ENCODE measurements at places on chromosomes 5 and 9. TPM values are rescaled to one million over a fixed set of nuclear protein-coding genes. Genes with fewer than 3 reads are reported as not detected.

Gene C5orf63
- total RNA-seq: 2.2 TPM

GRCh38 chr9:93287189-93287552, 103.2 kb downstream of the WNK2 start:
- no peak for DNase-seq

DNA sequence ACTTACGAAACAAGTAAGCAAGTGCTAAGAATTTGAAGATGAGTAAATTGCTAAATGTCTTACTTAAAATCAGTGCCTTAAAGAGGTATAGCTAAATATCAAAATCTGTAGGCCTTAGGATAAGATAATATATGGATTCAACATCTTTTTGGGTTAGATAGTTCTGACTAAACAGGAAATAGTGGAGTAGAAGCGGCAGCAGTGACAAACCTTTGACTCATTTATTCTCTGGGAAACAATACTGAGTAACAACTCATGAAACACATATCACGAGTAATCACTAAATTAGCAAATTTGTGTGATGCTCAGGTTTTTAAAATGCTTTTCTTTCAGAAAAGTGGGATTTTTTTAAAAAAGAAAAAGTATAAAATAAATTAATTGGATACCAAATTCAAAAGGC, 762.1 kb upstream of the TYRP1 start:
- DNase-seq: no peak

Gene EPB41L4A
- not detected for total RNA-seq

DNA sequence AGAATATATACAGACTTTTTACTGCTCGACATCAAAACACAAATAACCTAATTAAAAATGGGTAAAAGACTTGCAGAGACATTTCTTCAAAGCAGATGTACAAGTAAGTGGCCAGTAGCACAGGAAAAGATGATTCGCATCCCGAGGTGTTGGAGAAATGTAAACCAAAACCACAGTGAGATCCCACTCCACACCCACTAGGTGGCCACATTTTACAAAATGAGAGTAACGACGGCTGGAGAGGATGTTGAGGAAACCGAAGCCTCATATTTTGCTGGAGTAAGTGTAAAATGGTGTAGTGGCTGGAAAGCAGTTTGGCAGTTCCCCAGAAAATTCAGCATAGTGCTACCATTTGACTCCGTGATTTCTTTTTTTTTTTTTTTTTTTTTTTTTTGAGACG, 21.3 kb upstream of the GBGT1 start:
- peak; percentile 90 for DNase-seq

Gene ZNF658
- 3.5 TPM for total RNA-seq

- no peak for DNase-seq
Measured at GRCh38 chr5:89998519-89999305, 410.8 kb downstream of the CETN3 start.

DNA sequence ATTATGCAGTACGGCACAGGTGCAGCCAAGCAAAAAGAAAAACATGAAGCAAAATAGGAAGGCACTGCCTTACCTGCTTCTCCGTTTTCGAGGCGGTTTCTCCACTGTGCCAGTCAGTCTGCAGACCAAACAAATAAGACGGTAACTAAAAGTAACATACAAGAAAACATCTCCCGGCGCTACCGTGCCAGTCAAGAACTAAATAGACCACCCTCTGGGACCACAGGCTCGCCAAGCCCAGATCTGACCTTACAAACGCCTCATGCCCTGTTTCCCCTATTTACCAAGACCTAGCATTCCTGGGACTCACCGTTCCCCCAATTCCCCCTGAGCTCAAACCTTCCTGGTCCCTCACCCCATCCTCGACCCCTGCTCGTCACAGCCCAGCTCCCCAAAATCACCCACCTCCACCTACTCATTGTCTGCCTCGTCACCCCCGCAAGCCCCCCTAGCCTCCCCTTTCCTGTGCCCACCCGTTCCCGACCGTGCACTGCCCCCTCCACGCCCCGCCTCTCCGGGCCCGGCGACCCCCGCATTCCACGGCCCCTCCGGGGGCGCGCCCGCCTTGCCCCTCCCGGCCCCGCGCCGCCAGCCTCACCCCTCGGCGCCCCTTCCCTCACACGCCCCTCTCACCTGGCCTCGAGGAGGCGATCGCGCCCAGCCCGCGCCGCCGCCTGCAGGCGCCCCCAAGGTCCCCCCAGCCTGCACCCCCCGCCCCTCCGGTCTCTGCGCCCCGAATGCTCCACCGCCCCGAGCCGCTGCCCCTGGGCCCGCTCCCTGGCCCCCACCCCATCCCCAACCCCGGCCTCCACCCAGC, 560 bp downstream of the SCAI start:
- peak; percentile 18 for DNase-seq

Gene SLC36A3
- total RNA-seq: not detected

Gene GABRA1
- not detected for total RNA-seq

Gene SLC4A9
- not detected for total RNA-seq

DNA sequence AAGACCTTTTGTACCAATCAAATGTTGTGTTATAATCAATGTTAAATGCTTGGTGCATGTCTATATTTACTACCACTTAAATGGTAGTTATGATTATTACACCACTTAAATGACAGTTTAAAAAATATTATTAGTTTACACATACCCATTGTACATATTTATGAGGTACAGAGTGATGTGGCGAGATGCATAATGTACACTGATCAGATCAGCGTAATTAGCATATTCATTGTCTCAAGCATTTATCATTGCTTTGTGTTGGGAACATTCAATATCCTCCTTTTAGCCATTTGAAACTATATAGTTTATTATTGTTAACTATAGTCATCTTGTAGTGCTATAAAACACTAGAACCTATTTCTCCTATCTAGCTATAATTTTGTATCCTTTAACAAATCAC, 434.4 kb upstream of the ACTBL2 start:
- DNase-seq: no peak

GRCh38 chr9:96022445-96023051, 147.1 kb downstream of the ERCC6L2 start:
- DNase-seq: no peak

- DNase-seq: no peak
Measured at GRCh38 chr9:18692962-18693361, 219.0 kb downstream of the ADAMTSL1 start.

Gene CCDC152
- 11.2 TPM for total RNA-seq

DNA sequence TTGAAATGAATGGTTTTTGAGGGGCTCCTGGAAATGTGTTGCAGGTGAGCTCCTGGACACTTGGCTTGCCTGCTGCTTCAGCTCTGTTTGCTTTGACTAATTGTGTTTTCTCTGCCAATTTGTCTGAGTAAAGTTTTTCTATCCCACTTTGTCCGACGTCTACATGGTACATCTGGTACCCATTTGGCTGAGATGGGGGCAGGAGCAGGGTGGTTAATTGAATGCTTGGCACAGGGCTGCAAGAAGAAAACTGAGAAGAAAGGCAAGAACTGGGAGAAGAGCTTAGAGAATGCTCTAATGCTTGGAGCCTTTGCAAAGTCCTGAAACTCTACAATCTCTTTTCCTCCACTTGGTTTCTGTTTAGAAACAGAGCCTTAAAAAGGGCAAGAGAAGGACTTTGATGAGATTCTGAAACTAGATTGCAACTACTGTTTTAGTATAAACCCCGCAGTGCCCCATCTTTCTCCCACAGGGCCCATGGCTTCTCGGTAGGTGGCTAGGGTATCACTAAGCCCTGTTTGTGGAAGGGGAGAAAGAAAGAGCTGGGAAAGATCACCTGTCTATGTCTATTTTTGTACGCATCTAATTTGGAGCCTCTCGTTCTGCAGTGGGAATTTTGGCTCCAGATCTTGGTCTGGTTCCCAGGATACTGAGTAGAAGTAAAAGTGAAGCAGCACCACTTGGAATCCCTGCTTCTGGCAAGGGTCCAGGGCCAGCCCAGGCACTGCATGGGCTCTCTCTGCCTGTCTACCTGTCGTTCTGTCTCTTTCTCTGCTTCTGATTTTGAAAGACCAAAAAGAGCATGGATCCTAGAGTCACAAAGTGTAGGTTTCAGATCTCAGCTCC, 214.4 kb downstream of the SEMA6A start:
- peak; percentile 12 for DNase-seq

- peak; percentile 95 for DNase-seq
Measured at GRCh38 chr9:134449180-134449916, 123.1 kb downstream of the RXRA start.

DNA sequence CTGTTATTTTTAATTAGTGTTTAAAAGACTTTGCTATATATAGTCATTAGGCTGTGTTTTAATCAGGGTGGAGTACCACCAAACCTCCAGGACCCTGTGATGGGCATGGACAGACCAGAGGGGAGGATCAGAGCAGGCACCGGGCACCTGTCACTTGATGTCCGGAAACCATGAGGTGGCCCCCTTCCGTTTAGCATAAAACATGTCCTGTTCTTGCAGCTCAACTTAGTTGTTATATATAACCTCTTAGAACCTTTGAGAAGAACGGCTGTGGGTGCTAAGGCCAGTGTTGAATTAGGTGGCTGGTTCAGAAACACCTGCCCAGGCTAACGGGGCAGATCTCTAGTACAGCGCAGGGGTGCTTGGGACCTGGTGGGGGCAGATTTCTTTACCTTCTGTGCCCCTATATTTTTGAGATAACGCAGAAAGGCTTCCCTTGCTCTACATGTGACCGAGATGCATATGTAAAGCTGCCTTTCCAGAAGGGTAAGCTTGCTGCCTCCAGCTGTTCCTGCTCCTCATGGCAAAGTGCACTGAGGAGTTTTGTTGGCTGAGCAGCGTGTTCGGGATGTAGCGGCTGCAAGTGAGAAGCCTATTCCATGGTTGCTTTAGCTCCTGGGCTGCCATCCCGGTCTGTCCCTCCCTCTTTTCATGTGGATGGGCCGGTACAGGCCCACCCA, 255.5 kb downstream of the FANCC start:
- no peak for DNase-seq

DNA sequence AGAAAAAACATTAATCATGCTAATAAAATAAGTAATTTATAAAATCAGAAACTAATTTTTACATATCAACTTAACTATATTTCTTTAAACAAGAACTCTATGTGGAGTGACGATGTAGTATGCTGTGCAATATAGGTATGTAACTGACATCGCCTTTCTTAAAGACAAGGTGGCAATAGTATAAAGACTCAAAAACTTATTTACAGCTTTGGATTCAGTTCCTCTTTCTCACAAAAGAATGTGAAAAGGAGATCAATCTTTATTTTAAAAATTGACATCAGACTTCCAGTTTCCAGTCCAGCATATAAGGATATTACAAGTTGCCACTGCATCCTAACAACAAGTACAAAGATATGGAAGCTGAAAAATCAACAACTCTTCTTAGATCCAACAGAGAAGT, 260.3 kb downstream of the TRIM36 start:
- no peak for DNase-seq

GRCh38 chr9:18002718-18003438, 424.0 kb downstream of the SH3GL2 start:
- DNase-seq: no peak

Gene MED27
- total RNA-seq: 45.4 TPM

DNA sequence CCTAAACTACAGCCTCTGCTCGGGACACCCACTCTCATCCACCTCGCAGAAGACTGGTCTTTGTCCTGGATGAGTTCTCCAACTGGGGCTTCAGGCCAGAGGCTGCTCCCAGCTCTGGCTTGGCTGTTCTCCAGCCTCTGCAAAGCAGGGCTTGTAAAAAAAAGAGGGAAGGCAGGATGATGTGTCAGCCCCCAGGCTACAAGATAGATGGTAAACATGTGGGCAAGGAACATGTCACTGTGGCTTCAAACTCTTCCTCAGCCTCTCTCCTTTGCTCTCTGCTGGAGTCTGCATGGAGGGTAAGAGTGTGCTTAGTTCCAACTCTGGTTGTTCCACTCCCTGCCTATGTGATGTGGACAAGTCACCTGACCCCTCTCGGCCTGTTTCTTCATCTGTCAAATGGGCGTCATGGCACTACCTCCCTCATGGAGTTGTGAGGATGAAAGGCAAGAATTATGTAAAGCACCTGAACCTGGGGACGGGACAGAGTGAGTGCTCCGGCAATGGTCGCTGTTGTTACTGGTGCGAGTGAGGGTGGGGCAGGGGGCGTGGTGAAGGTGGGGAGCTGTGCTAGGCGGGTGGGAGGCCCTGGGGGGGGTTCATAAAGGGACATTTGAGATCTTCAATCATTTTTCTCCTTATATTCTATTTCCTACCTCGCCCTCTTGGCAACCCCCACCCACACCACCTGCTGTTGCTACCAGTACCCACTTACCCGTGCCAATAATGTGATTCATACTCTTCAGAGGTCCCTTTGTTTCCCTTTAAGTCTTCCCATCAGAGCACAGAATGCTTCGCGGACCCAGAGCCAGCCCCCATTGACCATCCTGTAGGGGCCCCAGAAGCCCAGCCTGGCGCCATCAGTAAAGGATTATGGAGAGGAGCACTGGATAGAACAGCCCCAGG, 6.8 kb upstream of the ZNF79 start:
- no peak for DNase-seq

Gene TRAF2
- total RNA-seq: 29.2 TPM

- peak; percentile 67 for DNase-seq
Measured at GRCh38 chr5:126857472-126858410, 80.8 kb downstream of the LMNB1 start.

- DNase-seq: peak; percentile 86
Measured at GRCh38 chr5:127959152-127959764, 124.3 kb upstream of the SLC12A2 start.

Gene CENPK
- total RNA-seq: 58.6 TPM

- DNase-seq: no peak
Measured at GRCh38 chr9:99030610-99031109, 74.3 kb upstream of the TGFBR1 start.
